ENCODE measurements at places on chromosomes 5 and 9.

GRCh38 chr5:75262271-75262670, 25.6 kb upstream of the ANKRD31 start:
- no peak for DNase-seq

DNA sequence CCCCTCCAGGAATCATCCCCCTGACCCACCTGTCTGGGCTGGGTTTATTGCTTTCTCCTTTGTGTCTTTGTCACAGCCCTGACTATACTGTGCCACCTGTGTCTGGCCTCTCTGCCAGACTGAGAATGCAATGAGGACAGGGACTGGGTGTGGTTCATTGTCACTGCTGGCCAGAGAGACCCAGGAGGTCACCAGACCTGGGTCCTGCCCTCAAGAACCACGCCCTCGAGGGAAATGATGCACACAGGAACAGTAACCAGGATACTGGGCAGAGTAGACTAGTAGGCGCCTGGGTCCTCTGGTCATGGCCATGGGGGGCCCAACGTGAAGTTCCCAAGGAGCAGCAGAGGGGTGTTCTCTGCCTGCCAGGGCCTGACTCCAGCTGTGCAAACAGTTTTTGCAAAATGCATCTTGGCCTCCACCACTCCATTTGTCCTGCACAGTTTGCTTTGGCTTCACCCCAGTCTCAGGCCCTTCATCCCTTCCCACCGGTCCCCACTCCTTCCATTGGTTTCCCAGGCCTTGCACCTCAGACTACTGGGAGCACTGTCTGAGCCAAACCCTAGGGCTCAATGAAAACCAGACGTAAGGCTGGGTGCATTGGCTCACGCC, 17.8 kb downstream of the RGS3 start:
- DNase-seq, result no peak

GRCh38 chr5:131264451-131265099, 722 bp downstream of the CDC42SE2 start:
- peak; percentile 31 for DNase-seq

DNA sequence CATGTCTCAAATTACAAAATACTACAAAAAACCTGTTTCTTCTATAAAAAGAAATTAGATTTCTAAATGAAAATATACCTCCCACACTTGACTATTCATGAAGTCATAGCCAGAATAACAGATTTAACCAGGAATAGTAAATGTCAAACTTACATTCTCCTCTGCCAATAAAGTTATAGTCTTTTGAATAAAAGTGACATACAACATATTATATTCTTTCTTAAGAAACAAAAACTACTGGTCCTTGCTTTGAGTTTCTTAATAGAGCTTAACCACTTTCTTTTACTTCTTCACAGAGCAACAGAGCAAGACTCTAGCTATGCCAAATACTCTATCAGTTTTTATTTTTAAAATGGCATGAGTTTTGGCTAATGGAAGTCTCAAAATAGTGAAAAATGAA, 61.7 kb downstream of the DEPDC1B start:
- no peak for DNase-seq

GRCh38 chr9:127953768-127954505, 16.3 kb upstream of the DPM2 start:
- no peak for DNase-seq

DNA sequence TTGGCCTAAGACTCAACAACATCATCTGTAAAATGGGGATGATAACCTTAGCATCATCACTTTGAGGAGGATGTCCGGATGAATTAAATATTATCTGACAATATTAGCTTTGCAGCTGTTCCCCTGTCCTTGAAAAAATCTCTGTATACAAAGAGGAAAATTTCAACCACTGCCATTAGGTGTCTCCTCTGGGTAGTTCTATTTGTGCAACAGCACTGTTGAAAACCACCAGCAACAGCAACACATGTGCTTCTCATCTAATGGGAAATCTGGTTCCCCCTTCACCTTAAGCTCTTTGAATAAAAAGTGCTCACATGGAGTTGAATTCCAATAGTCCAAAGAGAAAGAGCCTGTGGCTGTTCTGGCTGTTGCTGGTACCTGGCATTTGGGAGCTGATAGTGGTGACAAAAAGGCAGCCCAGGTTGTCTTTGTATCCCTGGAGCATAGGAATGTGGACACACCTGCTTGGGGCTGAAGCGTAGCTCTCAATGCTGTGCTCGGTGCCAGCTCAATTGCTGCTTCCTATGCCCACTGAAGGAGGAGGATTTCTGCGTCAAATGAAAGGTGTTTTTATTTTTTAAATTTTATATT, 322.1 kb upstream of the MSX2 start:
- no peak for DNase-seq

- DNase-seq, result no peak
These were observed 95.3 kb upstream of the PITX1 start for GRCh38 chr5:135129307-135129706.

DNA sequence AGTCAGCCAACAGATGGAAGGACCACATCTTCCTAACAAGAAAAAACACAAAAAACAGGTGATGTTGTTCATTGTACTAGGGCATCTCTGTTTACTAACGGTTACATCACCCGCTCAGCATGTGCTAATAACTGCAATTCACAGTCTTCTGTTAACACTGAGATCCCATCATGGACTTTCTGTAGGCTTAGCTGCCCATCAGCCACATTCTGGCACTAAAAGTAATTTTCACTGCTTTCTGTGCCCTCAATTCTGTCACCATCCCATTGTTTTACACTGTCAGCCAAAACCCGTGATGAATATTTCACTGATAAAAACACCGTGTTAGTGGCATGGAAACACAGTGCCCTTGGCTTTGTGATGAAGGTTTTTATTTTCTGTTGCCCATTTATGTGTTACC, 64.6 kb downstream of the CAST start:
- DNase-seq, result no peak

DNA sequence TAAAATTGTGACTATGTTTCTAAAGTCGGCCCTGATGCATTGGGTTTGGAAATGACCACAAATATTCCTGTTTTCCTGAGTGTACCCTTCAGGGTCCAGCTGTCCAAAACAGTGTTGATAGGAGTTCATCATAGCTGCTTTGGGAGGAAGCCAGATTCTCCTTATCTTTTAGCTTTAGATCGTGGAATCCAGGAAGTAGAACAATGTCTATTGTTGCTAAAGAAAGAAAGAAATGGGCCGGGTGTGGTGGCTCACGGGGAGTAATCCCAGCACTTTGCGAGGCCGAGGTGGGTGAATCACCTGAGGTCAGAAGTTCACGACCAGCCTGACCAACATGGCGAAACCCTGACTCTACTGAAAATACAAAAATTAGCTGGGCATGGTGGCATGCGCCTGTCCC, 9.5 kb downstream of the CAVIN4 start:
- no peak for DNase-seq

GRCh38 chr5:151141535-151141934, 16.0 kb downstream of the ANXA6 start:
- DNase-seq, result peak; percentile 39

DNA sequence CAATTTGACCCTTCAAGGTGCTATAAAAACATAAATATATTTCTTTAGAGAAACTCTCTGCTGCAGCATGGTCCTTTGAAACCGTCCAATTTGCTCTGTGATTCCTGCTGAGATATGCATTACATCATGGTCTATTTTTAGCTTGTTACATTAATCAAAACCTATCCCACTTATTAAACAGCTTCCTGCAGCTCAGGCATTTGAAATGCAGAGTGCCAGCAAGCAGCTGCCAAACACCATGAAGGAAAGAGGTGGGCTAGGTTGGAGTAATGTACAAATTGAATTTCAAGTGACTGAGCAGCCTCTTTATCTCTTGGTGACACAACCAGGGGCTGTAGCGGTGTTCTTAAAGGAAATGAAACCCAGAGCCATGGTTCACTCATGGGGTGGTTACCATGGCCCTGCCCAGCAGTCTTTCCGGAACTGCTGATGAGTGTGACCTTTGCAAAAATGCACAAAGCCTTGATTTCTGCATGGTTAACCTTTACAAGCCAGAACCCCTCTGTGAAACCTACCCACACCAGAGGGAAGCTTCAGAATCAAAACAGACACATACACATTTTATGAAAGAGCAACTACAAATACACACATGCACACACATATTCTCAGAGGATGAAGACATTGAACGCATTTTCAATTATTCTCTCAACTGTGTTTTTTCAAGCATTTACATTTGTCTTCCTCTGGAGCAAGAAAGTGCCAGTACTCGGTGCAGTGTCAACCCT, 155.8 kb upstream of the ZNF608 start:
- peak; percentile 73 for DNase-seq

- DNase-seq, result no peak
These were observed 46.5 kb upstream of the IRX2 start for GRCh38 chr5:2797981-2798380.

GRCh38 chr5:179192891-179193470, 132.8 kb downstream of the ZNF354C start:
- DNase-seq, result no peak

- DNase-seq, result no peak
These were observed 12.8 kb downstream of the NOTCH1 start for GRCh38 chr9:136532799-136533774.

DNA sequence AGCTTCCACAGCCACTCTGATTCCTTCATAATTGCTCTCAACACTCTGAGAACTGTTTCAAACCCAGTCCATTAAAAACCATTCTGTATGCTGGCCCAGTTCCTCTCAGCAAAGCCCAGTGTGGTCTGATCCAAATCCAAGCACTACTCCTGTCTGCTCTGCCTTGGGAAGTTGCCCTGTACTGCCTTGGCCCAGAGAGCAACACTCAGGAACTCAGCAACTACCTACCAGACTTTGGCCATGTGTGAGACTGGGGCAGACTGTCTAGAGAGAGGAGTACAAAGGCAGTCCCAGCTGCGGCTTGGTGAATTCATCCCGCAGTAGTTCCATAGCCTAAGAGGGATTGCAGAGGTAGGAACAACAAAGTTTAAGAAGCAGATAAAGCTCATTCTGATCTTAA, 214.4 kb downstream of the MCTP1 start:
- DNase-seq, result no peak

DNA sequence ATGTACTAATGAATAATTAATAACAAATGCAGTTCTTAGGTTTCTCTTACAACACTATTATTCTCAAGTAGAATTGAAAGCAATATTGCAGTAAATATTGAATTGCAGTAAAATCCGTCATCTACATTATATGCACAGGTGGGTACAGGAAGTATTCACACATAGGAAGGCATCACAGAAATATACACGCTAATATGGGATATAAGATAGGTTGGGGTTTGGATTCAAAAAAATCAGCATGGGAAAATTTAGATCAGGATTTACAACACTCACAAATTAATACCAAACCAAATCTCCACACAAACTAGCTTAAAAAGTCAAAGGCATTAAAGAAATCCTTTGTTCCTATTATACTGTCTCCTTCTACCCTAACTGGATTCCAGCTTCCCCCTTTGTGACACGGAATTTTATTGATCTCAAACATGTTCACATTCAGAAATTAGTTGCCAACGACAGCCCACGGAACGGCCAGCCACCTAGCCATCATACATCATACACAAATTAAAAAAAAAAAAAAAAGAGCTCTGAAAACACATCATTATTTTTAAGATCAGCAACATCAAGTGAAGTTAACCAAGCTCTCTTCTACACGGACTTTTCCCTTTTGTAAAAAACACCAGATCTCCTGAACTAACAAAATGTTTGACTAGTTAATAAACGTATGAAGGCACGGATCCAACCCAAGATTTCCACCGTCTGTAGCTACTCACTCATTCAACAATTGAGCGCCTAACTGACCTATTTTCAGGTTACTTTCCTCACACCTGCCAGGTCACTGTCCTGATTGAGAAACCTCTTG, 2.2 kb downstream of the NR6A1 start:
- DNase-seq, result no peak

GRCh38 chr9:137077758-137078693, 709 bp downstream of the UAP1L1 start:
- no peak for DNase-seq

DNA sequence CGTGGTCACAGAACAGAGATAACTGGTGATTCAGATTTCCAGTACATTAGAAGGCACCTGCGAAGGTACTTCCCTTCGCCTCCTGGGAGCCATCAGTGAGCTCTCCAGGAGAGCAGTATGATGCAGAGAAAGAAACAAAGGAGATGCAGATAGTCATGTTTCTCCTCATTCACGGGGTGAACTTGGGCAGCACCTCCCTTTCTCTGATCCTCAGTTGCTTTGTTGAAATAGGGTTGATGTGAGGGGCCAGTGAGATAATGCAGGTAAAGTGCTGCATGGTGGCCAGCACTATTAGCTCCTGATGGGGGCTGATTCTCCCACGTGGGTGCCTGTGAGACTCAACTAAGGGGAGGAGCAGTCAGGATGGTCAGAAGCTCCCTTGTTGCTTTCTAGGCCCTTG, 46.6 kb upstream of the ZNF169 start:
- DNase-seq, result no peak

Measured in astrocyte of the spinal cord (primary cell).